Stimulated activated CD8-positive, alpha-beta memory T cell treated with anti-CD3 and anti-CD28 coated beads, Interleukin-2, amount 100 ng/mL, for 48 hours (primary cell): ENCODE measurements at places on chromosomes 2 and 18.

- DNase-seq: no peak
Measured at GRCh38 chr2:22079583-22079982, 955.8 kb downstream of the TDRD15 start.

DNA sequence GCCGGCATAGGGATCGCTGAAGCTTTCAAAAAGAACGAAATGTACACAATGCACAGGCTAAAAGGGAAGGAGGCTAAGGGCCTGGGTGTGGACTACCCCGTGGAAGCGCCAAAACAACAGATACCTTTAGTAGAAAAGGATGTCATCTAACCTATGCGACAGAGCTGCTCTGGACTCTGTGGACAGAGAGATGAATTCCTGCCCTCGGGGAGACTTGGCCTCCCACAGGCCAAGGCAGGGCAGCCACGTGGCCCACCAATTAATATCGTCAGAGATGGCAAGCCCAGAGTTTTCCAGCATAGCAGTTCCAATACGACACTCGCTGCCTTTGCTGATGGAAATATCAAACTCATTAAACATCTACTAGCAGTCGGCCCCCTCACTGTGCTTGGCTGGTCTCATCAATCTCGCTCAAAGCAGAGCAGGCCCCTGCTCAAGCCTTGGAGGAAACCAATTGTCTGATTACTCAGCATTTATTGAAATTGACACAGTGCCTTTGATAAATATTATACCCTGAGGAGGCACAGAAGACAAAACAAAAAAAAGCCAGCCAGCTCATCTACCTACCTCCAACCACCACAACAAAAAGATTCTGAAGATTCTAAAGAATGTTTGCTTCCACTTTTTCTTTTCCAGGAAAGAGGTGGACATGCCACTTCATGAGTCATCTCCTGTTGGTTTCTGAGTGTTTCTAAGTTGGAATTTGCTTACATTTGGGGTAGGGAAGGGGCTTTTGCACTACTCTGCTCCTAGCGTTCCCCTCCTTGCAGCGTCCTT lies 79.0 kb upstream of the ACAA2 start:
- no peak for DNase-seq

DNA sequence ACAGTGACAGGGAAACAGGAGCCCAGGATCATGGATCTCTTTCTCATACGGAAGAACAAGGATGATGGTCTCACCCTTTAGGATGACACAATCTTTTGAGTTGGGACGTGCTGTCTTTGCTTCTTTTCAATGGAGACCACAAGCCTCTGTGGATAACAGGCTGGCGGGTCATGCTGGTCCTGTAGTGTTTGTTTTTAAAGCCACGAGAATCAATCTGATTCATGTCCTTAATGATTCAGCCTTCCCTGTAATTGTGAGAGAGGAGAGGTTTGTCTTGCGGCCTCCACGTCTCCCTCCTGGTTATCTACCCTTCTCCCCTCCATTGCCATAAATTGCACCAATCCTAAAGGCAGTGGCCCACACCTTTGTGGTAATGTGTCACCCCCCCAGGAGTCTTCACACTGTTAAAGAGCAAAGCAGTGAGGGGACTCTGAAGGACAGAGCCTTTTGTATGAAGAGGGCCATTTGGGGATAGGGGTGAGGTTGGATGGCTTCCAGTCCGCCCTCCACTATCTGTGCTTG lies 87.7 kb upstream of the TGFA start:
- no peak for DNase-seq

- no peak for DNase-seq
Measured at GRCh38 chr2:219281588-219281987, 2.4 kb downstream of the DNAJB2 start.

- DNase-seq: no peak
Measured at GRCh38 chr2:8481463-8482009, 200.3 kb upstream of the ID2 start.

DNA sequence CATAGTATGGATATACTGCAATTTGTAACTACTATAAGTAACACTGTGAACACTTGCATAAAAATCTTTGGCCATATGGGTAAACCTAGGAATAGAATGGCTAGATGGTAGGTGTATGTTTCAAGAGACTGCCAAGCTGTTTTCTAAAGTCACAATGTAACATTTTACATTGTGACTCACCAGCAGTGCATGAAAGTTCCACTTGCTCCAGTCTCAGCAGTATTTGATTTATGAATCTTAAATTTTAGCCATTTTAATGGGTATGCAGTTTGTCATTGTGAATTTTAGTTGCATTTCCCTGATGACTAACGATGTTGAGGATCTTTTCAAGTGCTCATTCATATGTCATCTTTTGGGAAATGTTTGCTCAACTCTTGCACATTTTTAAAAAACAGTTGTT lies 86.1 kb downstream of the FARSB start:
- no peak for DNase-seq

GRCh38 chr2:200590090-200590489 lies 4.3 kb downstream of the AOX1 start:
- DNase-seq: no peak

GRCh38 chr2:129812071-129812470 lies 167.4 kb upstream of the RAB6C start:
- DNase-seq: no peak

- no peak for DNase-seq
Measured at GRCh38 chr2:142599504-142599903, 278.0 kb upstream of the KYNU start.

DNA sequence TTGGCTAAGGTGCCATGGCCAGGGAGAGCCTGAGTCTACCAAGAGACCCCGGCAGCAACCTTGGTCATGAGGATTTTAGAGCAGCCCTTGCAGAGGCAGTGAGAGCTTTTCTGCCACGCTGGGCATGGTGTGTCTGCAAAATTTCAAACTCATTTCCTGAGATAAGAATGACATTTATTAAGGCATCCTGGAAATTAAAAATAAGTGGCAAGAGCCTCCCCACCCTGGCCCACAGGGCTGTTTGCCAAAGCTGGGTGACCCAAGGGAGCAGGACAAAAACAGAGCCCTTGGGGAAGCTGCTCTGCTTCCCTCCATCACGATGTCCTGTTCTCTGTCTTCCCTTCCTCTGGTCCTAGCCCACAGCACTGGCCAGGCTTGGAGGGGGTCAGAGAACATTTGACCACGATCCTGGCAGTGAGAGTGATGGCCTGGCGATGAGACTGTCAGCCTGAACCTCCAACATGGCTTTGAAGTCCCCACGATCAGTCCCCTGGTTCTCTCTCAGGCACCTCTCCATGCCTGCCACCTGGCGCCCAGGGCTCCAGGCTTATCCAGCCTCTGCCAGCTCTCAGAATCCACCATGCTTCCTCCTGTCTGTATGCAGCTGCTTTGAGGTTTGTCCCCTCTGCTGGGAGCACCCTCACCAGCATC lies 68.9 kb upstream of the RMDN2 start:
- DNase-seq: no peak

GRCh38 chr18:78582898-78583738 lies 396.5 kb upstream of the SALL3 start:
- no peak for DNase-seq

DNA sequence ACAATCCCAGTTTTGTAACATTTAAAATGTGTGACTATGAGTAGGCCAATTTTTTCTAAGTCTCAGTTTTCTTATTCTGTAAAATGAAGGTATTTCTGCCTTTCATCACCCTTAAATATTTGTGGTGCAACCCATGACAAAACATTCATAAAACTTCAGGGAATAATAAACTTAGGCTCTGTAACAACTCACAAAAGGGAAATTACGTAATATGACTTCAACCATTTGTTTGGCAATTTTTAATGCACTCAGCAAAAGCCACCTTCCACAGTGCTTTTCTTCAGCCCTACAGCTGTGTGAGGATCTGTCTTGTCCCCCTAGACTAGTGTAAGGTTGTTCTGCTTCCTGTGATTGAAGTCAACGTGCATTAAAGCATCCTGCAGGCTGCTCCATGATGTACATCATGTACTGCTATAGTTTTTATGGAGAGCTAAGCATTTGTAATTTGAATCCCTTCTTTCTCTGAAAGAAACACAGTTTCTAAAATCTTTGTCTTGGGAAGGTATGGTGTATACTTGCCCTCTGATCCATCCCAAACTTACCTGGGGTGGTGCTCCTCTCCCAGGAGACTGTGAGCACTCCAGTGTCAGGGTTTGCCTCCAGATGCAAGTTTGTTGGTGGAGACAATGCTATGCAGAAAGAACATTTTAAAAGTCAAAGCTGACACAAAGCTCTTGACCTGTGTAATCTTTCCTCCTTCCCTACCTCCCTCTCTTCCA lies 39.1 kb downstream of the FN1 start:
- DNase-seq: no peak

DNA sequence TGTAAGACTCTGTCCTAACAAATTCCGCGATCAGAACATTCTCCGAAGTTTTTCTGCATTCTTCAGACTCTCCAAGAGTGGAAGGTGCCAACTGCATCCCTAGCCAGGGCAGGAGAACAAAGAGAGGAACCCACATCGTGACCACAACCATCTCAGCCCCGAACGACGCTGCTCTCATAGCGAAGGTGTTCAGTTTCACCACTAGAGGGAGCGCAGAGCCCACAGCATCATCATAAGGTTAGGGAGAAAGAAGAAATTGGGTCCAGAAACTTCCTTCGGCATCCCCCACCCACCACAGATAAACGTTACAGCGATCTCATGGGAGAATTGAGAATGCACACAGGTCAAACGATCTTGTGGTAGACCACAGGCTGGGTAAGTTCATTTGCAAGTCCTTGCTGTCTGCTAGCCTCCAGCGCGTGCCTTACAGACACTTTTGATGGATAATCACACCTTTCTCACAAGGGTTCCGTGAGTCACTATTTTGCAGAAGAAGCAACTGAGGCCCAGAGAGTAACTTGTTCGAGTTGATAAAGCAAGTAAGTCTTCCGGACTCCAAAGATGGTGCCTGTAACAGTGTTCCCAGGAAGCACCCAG lies 53.7 kb upstream of the ARL4C start:
- peak; percentile 21 for DNase-seq

DNA sequence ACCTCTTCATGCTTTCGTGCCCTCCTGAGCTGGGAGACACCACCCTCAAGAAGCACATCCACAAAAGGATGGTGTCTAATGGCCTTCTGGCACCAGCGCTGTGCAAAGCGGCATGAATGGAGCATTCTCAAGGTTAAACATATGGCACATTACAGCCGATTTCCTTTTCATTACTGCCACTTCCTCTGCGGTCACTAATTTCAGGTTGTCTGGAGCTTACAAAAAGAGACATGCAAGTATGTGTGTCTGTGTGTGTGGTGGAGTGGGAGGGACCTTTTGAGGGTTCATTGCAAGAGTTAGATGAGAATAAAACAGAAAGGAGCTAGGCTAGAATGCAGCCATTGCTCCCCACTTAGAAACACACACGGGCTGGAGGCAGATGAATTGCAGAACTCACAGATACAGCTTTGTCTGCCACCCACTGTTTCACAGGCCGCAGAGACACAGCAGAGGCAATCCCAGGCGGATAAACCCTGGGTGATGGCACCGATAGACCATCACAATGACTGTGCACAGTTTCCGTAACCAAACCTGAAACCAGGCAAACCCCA lies 76.0 kb downstream of the TGIF1 start:
- DNase-seq: peak; percentile 12

DNA sequence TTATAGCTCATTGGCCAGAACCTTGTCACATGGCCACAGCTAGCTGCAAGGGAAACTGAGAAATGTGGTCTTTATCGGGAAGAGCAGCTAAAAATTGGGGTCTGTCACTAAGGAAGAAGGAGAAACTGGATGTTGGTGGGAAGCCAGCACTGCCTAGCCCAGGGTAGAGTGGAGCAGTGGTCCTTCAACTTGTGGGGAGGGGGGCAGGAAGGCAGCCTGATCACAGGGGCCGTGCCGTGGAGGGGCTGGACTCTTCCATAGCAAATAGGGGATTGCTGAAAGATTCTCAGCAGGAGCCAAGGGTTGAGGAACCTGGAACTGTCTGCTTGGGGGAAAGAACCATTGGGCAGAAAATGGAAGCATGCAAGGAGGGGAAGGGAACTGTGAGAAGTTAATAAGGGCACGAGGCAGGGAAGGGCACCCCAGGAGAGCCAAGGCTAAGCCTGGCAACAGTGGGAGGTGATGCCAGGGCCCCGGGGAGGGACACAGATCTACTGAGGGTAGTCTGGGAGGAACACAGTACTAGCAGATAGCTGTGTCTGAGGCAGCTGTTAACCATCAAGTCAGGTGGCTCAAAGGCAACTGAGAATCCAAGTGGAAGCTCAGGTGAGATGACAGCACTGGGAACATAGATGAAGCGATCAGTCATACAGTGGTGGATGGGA lies 5.9 kb upstream of the NEURL3 start:
- DNase-seq: no peak

- no peak for DNase-seq
Measured at GRCh38 chr2:62505109-62505749, 766 bp downstream of the TMEM17 start.

DNA sequence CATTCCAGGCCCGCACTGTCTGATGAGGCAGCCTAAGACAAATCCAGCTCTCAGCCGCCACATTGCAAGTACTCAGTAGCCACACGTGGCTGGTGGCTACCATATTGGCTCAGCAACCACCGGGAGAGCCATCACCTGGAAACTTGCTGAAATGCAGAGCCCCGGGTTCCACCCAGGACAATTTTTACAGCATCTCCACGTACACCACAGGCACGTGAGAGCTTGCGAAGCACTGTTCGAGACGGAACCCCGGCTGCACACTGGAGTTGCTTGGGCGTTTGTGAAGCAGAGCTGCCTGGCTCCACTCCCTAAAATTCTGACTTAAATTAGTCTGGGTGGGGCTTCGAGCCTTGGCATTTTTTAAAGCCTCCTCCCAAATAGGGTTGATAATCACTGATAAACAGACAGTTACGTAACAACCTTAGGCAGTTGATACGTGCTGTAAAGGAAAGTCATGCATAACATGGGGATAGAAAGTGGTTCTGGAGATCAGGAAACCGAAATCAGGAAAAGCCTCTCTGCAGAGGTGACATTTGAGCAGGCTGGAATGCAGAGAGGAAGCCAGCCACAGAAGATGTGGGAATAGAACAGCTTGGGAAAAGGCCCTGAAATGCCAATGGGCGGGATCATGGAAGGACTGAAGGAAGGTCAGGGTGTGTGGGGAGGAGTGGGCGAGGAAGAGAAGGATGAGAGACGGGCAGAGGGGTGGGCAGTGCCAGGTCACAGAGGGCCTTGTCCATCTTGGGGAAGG lies 6.2 kb downstream of the ASAP2 start:
- no peak for DNase-seq

DNA sequence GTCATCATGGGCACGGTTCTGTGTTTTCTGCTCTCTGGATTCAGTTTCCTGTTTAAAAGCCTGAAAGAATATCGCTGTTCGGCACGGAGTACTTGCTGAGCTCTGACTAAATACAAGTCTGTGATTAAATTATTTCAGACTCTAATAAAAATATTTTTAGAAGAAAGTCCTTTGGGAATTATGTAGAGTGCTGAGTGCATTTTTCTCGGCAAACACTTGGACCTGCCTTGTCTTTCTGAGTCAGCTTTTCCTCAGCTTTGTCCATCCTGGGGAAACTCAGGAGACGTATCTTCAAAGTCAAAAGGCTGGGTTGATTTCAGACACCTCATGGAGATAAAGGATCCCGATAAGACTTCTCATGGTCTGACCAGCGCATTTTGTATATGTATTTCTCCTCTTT lies 45.9 kb downstream of the IL1R2 start:
- DNase-seq: no peak

- DNase-seq: no peak
Measured at GRCh38 chr2:105919826-105920225, 175.1 kb downstream of the NCK2 start.
